ENCODE measurements at places on chromosomes 4 and X.

DNA sequence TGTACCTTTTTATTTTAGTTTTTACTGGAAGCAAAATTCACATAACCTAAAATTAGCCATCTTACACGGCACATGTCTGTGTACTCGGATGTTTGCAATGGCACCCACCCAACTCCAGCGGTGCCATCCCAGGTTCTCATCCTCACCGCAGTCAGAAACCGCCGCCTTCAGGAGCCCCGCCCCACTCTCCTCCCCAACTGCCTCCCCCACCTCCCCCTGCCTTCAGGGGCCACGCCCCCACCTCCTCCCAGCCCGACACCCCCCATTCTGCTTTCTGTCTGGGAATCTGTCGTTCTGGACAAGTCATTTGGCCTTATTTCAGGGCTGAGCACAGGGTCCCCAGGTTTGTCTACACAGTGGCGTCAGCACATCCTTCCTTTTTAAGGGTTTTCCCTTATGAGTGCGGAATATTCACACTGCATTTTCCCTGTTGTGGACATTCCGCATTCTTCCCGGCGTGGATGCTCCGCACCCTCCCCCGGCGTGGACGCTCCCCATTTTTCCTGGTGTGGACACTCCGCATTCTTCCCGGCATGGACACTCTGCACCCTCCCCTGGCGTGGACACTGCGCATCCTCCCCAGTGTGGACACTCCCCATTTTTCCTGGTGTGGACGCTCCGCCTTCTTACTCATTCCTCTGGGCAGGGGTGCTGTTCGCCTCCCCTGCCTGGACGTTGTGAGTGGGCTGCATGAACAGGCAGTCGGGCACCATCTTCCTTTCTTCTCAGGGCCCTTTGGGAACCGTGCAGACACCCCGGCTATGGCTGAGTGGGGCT, 135.4 kb upstream of the NKX1-1 start:
- no peak for DNase-seq

DNA sequence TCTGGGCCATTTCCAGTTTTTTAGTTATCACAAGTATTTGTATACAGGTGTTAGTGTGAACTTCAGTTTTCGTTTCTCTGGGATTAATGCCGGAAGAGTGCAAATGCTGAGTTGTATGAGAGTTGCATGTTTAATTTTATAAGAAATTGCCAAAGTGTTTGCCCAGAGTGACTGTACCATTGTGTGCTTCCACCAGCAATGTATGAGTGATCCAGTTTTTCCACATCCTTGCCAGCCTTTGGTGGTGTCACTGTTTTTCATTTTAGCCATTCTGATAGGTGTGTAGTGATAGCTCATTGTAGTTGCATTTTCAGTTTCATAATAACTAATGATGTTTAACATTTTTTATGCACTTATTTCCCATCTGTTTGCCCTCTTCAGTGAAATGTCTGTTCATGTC, 18.4 kb downstream of the PLS3 start:
- no peak for DNase-seq

- no peak for DNase-seq
These were observed 332.3 kb downstream of the ADGRL3 start for GRCh38 chr4:61532336-61533000.

- no peak for DNase-seq
These were observed 147.5 kb downstream of the TSPAN5 start for GRCh38 chr4:98510757-98511517.

GRCh38 chr4:26104056-26104685, 190.2 kb downstream of the SMIM20 start:
- DNase-seq: no peak

GRCh38 chr4:97978791-97979488, 164.3 kb downstream of the STPG2 start:
- DNase-seq: no peak

GRCh38 chr4:106690487-106690886, 321.9 kb upstream of the GIMD1 start:
- DNase-seq: no peak

- DNase-seq: peak; percentile 67
These were observed 79.9 kb downstream of the CHST7 start for GRCh38 chrX:46653482-46653881.

DNA sequence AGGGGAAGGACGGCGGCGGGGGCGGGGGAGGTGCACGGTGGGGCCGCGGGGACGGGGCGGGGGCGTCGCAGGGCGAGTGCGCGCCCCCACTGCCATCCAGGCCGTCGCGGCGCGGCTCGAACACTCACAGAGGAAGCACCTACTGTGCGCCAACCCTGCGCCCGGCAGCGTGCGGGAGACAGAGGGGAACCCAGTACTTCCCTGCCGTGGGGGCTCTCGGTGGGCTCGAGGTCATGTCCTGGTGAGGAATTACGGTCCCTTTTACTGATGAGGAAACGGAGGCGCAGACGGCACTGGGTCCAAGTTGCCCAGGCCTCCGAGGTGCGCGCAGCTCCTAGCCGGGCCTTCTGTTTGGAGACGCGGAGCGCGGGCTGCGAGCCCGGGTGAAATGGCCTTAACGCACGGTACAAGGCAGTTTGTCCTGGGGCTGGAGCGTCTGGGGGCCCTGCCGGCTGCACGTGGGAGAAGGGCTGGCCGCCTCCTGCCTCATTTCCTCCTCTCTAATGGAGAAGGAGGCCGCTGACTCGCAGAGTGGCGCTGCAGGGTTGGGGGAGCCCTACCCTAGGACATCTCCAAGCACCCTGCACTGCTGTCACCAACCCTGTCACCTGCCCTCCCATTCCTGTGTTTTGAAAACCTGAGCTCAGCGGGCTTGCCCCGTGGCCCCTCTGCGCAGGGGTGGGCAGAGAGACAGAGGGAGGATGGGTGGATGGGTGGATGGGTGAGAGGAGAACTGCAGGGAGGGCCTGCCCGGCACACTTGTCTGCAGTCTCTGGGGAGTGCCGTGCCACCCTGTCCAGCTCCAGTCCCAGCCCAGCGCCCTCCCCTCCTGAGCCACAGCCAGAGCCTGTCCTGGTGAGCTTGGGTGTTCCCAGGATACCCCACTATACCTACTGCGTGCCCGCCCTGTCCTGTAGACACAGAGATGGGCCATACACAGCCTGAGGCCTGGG, 106.0 kb downstream of the ADRA2C start:
- DNase-seq: no peak

GRCh38 chr4:42617030-42617429, 39.9 kb downstream of the ATP8A1 start:
- DNase-seq: no peak

- no peak for DNase-seq
These were observed 33.5 kb upstream of the SCRG1 start for GRCh38 chr4:173432430-173432829.

DNA sequence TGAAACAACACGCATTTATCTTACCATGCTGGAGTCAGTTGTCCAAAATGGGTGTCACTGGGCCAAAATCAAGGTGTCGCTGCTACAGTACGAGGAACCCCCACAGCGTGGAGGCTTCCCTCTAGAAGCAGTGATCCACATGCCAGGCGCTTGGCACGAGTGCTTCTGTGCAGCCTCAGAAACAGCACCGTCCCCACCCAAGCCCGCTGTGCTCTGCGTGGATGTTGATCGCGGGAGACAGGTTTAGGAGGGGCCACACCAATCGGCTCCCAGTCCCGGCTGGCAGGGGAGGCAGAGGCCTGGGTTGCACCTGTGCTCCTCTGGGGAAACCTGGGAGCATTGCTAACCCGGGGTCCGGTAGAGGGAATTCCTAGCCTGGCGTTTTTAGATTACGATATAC, 165.5 kb upstream of the PSAPL1 start:
- DNase-seq: no peak

DNA sequence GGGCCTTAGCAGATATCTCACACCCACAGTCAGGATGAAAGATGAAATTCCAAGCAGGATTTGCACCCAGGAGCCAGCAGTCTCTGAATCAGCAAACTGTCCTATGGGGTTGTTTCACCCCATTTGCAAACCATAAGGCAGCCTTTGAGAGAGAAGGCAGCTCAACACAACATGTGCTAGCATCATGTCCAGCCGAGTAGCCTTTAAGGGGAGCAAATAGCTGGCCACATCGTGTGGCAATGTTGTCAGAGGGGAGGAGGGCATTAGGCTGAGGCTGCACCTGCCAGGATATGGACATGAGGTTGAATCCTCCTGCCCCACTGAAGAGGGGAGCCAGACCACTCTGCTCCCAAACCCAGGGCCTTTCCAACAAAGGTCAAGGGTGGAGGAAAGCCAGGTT, 20.6 kb upstream of the PJA1 start:
- no peak for DNase-seq

GRCh38 chrX:129726307-129727111, 12.3 kb upstream of the XPNPEP2 start:
- DNase-seq: peak; percentile 69

- DNase-seq: peak; percentile 81
These were observed 183.7 kb downstream of the SPATA18 start for GRCh38 chr4:52234561-52235440.

DNA sequence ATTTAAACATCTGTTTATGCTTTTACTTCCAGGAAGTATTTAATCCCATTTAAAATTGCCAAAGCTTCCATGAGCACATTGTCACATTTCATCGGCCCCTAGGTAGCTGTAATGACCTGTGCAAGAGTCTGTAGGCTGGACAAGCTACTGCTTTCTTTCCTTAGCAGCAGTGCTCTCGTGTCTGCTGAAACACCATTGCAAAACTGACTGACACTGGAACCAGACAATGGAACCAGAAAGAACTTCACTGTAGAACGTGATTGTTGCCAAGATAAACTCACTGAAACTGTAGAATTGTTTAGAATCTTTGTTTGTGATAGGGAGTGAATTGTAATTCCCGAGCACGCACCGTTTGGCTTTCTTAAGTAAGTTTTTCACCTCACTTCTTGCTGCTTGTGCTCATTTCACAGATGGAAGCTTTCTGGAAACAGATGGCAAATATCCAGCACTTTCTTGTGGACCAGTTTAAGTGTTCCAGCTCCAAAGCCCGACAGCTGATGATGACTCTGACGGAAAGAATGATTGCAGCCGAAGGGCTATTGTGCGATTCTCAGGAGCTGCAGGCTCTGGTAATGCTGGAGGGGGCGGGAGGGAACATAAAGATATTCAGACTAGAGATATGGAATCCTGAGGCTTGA, 36.9 kb downstream of the EVC start:
- no peak for DNase-seq

DNA sequence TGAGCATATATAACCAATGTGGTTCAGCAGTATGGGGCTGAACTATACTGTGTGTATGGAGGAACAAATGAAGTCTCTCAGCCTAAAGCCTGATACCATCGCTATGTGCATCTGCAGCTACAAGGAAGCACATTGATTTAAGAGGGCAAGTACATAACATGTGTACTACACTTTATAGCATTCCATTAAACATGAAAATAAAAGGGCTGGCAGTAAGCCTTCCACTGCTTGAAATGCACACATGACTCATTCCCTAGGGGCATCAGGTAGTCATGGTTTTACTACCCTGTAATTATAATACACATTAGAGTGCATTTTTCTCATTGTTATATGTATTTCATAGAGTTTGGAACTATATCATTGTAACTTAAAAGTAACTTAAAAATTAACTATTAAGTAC, 51.2 kb downstream of the SMARCA1 start:
- DNase-seq: no peak

GRCh38 chrX:109926118-109926517, 76.8 kb upstream of the TMEM164 start:
- DNase-seq: no peak

DNA sequence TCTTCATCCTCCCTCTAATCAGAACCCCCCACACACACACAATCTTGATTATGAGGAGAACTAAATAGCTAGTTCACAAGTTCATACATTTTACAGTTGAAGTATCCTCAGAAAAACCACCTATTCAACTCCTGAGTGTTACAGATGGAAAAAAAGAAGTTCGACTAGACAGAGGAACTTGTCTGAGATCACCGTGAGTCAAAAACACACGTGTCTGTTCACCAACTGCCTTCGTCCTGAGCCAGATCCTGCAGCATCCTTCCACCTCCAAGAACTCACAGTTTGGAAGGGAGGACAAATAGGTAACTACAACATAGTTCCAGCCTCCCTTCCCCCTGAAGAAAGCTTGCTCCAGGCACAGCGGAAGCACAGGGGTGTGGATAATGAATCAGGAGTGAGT, 19.0 kb upstream of the IRAK1 start:
- DNase-seq: no peak

- no peak for DNase-seq
These were observed 65.7 kb upstream of the FGF13 start for GRCh38 chrX:138777230-138777629.

DNA sequence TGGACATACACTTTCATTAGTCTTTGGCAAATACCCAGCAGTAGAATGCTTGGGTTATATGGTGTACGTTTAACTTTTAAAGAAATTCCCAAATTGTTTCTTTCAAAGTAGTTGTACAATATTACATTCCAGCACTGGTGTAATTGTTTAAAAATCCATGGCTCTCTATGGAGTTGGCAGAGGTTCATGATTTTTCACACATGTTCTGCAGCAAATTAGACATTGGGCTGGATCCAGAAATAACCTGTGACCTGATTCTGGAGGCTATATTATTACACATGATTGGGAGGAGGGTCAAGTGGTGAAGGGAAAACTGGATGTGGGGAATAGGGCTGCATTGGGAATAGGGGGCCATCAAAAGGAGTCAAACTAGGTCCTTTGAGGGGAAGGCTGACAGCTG, 41.9 kb downstream of the MAMLD1 start:
- DNase-seq: no peak

- no peak for DNase-seq
These were observed 289.3 kb upstream of the MAGEB2 start for GRCh38 chrX:29926056-29926455.

- DNase-seq: no peak
These were observed 488 bp downstream of the TBC1D25 start for GRCh38 chrX:48540028-48540375.

DNA sequence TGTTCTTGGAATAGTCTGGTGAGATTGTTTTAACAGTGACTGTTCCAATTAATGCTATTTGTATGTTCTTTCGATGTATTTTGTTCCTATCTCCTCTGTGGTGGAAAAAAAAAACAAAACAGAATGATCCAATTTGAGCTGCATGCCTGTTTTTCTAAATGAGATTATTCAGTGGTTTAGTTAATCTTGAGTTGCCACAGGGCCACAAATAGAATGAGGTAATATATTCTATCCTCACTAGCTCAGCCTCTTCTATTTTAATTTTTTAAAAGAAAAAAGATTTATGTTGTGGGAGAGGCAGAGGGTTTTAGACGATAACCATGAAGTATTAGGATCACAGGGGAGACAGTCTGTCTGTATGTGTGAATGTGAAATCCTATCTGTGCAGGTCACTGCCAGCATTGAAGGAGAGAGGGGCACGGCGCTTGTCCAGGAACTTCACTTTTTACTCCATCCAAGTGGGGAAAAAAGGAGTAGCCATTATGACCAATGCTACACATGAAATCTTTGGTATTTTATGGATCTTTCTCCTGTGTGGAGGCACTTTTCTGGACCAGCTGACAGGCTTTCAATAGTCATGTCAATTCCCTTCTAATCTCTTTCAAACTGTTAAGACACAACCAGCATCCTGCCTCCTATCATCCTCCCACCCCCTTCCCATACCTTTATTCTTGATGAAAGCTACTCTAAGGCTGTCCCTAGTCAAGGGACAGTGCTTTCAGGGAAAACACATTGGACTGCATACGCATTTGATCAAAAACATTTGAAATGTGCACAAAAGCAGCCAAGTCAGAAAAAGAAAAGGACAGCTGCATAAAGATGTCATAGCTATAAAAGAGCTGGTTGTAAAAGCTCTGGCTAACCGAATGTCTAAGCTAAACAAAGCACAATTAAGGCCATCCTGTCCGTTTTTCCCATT, 1063.8 kb upstream of the INTU start:
- DNase-seq: no peak

- no peak for DNase-seq
These were observed 27.3 kb downstream of the NELFA start for GRCh38 chr4:1981251-1982058.
